Hepatic stellate cell (primary cell): ENCODE measurements at places on chromosomes 4 and X.

DNA sequence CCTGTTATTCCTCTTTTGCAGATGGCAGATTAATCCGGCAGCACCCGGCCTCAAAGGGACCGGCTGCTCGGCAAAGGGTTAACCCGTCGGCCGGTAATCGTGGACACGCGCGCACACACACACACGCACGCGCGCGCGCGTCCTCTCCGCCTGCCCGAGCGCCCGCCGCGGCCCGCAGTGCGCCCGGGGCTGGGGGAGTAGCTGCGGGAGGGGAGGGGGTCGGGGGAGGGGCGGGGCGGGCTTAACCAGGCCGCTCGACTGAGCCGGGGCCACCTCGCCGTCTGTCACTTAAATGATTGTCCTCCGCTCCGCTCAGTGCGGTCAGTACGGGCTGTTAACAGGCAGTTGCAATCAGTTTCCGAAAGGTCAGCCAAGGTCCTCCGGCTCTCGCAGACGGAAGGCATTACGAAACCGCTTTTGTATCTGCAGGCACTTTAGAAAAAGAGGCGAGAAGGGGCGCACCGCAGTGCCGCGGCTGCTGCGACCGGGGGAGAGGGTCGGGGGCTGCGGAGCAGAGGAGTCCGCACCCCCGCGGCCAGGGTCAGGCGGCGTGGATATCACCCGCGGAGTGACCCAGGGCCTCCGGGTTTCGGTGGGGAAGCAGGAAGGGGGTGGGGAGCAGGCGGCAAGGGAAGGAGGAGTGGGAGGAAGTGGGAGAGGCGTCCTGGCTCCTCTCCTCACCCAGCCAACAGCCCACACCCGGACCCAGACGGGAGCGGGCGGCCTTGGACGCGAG is 57.3 kb upstream of the BCOR start:
- DNase-seq, result peak; percentile 60

DNA sequence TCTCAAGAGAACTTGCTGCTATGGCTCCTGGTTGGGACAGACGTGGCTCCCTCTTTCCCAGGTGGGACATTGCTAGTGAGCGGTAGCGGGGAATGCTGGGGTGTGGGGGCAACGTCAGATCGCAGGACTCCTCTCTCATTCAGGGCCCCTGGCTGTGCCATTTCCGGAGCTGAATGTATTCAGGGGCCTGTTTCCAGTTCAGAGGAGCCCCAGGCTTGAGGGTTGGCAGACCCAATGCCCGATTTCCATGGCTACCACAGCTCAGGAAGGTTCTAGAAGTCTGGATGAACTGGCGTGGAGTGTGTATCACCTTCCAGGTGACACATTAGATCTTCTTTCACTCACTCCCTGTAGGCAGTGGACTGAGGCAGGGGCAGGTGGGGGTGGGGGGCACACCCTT is 26.2 kb upstream of the CRMP1 start:
- no peak for DNase-seq

- DNase-seq, result no peak
These were observed 408.8 kb upstream of the CNKSR2 start for GRCh38 chrX:20965270-20966044.

DNA sequence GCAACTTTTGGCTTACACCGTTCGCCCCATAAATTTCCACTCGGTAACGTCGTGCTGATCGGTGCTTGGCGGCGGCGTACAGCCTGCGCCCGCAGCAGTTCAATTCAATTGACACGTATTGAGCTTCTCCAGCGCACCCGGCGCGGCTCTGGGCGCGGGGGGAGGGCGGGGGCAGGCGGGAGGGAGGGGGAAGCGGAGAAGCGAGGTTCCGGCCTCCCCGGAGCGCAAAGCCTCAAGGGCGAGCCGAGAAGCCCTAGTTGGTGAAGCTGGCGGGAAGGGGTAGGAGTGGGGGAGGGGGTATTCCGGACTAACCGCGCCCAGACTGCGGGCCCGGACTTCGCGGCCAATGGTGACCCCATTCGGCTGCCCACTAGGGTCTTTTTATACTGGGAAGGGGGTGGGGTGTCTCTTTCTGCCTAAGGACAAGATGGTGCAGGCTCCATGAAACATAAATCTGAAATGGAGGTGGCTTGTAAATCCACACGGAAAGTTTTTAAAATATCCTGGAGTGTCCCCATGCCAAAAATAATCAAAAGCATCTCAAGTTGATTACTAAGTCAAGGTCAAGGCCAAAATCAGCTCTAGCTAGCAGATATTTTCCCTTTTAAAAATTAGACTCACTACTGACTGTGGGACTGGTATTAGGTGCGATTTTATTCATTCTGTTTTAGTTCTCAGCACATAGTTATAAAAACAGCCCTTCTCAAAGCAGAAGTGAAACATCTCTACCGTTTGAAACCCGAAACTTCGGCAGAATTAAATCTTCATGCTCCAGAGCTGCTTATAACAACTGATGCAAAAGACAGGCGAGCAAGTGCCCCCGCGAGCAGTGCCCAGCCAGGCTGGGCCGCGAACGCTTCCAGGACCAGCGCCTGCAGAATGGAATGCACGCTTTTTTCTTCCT is 1.5 kb upstream of the BCOR start:
- DNase-seq, result no peak

DNA sequence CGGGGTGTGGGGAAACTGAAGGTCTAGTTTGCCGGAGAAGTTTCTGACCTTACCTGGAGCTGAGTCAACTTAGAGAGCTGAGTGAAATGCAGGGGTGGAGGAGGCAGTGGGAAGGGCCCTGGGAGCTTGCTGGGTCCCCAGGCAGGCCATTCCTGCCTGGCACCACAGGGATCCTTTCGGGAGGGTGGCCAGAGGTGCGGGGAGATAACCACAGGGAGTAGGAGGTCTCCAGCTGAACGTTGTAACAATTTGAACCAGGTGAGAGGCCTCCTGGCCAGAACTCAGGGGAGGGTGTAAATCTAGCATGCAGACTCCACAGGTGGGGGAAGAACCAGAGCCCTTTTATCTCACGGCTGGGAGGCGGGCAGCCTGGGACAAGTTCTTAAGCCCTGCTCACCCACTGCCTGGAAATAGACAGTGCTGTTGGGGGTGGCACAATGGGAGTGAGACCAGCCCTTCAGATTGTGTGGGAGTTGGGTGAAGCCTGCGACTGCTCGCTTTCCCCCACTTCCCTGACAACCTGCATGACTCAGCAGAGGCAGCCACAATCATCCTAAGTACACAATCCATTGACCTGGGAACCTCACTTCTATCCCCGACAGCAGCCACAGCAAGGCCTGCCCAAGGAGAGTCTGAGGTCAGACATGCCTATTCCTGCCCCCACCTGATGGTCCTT is 247.4 kb downstream of the ADGRA3 start:
- no peak for DNase-seq

GRCh38 chr4:90186229-90186628 is 59.0 kb downstream of the CCSER1 start:
- no peak for DNase-seq

- DNase-seq, result no peak
These were observed 63.8 kb upstream of the ENPP6 start for GRCh38 chr4:184281231-184282139.

DNA sequence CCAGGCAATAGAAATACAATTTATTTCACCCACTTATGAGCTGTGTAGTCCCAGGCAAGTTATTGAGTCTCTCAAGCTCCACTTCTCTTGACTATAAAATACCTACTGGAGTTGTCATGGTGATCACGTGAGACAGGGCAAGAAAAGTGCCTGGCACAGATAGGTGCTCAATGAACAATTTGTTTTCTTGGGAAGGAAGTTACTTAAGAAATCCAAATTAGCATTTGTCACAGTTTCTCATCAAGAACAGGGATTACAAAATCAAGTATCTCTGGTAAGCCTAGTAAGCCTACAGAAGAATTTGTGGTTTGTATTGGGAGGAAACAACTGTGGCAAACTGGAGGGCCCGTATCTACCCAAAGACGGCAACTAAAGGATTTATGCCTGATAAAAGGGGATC is 37.5 kb upstream of the RASGEF1B start:
- no peak for DNase-seq

GRCh38 chr4:52852041-52852440 is 10.1 kb upstream of the RASL11B start:
- DNase-seq, result no peak

DNA sequence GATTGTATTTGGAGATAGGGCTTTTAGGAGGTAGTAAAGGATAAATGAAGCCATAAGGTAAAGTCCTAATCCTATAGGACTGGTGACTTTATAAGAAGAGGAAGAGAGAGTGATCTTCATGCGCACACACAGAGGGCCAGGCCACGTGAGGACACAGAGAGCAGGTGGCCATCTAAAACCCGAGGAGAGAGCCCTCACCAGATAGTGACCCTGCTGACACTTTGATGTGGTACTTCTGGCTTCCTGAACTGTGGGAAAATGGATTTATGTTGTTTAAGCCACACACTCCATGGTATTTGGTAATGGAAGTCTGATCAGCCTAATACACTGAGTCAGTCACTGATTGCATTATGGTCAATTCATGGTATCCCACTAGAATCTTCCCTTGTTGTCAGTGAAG is 164.9 kb upstream of the TAPT1 start:
- DNase-seq, result no peak
